GM12892 (cell line): ENCODE measurements at places on chromosomes 2 and 18.

GRCh38 chr2:181851726-181852125 lies 39.8 kb upstream of the ITPRID2 start:
- no peak for DNase-seq

GRCh38 chr18:67916097-67916496 lies 399.6 kb upstream of the DSEL start:
- no peak for DNase-seq

GRCh38 chr2:211144078-211144477 lies 587.7 kb downstream of the CPS1 start:
- DNase-seq = no peak

DNA sequence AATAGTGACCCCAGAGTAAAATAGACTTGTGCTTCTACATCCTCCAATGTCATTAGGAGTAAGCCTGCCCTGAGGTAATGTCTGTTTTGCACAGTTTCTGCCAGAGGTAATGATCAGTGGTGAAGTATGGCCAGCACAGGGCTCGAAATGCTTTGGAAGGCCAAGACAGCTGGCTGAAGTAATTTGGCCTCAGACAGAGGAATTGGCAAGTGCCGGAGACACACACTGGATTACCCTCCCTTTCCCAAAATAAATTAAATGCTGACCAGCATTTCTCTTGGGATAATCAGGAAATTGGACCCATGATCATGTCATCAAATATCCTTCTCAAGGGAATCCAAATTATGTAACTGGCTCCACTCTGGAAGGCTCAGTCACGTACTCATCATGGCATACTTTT lies 379.0 kb upstream of the CHST9 start:
- DNase-seq = no peak

GRCh38 chr2:197158591-197159550 lies 151.7 kb downstream of the ANKRD44 start:
- DNase-seq = no peak

- no peak for DNase-seq
These were observed 12.7 kb upstream of the CREG2 start for GRCh38 chr2:101400048-101400447.

DNA sequence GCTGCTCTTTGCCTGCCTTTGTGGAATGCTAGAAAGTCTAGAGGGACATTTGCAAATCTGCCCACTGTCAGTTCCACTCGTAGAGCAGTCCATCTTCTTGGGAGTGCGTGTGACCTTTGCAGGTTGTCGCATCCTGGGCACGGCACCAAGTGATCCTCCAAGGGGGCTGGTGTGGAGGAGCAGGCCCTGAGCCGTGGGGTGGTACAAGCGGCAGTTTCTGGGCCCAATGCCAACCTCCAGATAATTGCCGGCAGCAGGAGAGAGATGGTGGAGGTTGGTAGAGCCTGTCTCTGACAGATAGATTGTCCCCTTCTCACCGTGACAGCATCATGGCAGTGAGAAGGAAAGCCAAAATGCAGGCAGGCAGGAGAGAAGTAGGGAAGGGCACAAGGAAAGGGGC lies 150.7 kb upstream of the SLC14A2 start:
- DNase-seq = no peak

GRCh38 chr18:3510896-3511295 lies 60.9 kb downstream of the TGIF1 start:
- DNase-seq = no peak

- no peak for DNase-seq
These were observed 29.8 kb downstream of the EPC2 start for GRCh38 chr2:148674063-148675020.
